B cell (primary cell): ENCODE measurements at places on chromosomes 3 and 15. TPM values are rescaled to one million over a fixed set of nuclear protein-coding genes. Genes with fewer than 3 reads are reported as not detected.

DNA sequence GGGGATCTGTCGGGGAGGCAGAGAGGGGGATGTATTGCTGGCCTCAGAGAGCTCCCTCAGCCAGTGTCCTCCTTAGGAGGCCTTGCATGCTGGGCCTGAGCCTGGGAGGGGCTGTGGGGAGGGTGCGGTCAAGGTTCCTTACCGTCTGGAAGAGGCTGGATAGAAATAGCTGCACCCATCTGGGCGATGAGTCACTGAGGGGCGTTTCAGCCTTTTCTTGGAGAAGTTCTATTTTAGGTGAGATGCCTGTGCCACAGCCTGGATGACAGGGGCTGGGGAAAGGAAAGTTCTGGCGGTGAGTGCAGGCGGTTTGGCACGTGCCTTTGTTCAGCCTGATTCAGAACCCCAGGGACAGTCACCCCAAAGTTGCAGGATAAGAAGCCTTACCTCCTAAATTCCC is 35.7 kb upstream of the APEH start:
- H3K4me1 ChIP-seq, result no peaks in the 10 kb centered on the region
- no peak overlapping the region for H3K27ac ChIP-seq
- no peaks in the 10 kb centered on the region for H3K27me3 ChIP-seq
- H3K36me3 ChIP-seq, result no peaks in the 10 kb centered on the region
- no peak overlapping the region for H3K4me3 ChIP-seq
- DNase-seq, result no peak

DNA sequence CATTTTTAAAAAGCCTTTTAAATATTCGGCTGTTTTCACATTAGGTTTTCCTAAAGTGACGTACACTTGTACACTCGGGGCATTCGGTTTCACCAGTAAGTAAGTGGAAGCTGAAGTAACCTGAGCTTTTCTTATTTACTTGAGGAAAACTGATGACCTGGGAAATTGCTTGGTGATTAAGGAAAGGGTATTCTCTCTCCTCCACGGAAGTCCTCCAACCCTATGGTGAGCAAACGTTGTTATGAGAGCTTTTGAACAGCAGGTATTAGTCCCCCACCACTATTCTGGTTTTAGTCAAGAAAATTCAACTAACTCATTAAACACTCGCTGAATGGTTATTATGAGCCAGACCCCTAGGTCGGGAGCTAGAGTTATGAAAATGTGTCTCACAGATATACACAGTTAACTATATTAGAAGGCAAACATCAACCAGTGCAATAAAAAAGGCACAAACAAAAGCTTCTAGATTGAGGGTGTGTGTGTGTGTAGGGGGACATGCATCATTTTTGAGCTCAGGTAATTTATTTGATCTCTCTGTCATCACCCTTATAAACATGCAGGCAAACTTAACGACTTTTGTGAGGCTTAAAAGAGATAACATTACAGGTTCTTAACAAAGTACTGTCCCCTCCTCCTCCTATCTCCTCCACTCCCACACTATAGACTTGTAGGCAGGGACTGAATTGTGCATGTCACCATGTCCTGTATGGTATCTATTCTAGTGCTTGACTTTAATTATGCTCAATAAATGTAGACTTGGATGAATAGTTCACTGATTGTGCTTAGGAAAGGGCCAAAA is 143.3 kb upstream of the MB21D2 start:
- H3K27ac ChIP-seq, result no peak overlapping the region
- no peaks in the 10 kb centered on the region for H3K36me3 ChIP-seq
- H3K4me1 ChIP-seq, result no peaks in the 10 kb centered on the region

Gene PPP1R14D
- total RNA-seq, result not detected in 2 replicates

DNA sequence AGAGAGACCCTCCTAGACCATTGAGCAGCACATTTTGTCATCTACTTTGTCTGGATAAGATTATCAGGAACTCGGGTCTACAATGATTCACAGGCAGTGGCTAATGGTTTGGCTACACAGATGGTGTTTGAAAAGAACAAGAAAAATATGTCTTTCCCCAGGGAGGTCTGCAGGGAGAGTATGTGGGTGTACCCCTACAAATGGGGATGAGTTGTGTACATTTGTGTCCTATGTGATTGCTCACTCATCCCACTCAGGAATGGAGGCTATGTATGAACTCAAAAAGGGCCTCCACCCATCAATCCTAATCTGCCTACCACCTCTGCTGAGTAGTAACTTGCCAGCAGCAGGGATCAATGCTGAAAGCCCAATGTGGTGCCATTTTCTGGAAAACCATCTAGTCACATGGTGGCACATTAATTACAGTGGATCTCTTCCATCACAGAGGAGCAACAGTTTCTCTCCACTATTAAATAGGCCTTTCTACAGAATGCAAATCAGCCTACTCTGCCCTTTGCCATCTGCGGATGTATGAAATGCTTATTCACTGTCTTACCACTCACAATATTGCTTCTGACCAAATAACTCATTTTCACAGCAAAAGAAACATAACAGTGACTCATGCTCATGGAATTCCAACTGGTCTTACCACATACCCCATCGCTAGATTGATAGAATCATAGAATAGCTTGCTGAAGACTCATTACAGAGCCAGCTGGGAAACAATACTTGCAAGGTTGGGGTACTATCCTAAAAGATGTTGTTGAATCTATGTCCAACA is 48.3 kb upstream of the TRIM42 start:
- no peak overlapping the region for H3K27ac ChIP-seq
- H3K27me3 ChIP-seq, result no peaks in the 10 kb centered on the region
- H3K4me3 ChIP-seq, result no peak overlapping the region
- DNase-seq, result no peak
- H3K36me3 ChIP-seq, result no peaks in the 10 kb centered on the region

GRCh38 chr3:157154563-157155330 is 5.2 kb downstream of the CCNL1 start:
- DNase-seq, result no peak
- H3K27me3 ChIP-seq, result no peaks in the 10 kb centered on the region
- H3K4me3 ChIP-seq, result no peak overlapping the region
- H3K27ac ChIP-seq, result no peak overlapping the region
- H3K36me3 ChIP-seq, result peaks cover 36% of the 10 kb centered on the region

GRCh38 chr15:36614016-36614415 is 34.6 kb downstream of the CDIN1 start:
- no peaks in the 10 kb centered on the region for H3K4me1 ChIP-seq
- no peak for DNase-seq
- H3K27me3 ChIP-seq, result no peaks in the 10 kb centered on the region
- no peak overlapping the region for H3K27ac ChIP-seq
- no peak overlapping the region for H3K4me3 ChIP-seq
- H3K36me3 ChIP-seq, result no peaks in the 10 kb centered on the region

Gene BTBD1
- total RNA-seq, result 47.5 and 54.6 TPM in 2 replicates

GRCh38 chr15:88454867-88455810 is 12.0 kb downstream of the MRPL46 start:
- no peak overlapping the region for H3K27ac ChIP-seq
- no peaks in the 10 kb centered on the region for H3K27me3 ChIP-seq
- no peak overlapping the region for H3K4me3 ChIP-seq
- peak; percentile 49 for DNase-seq
- peaks cover 32% of the 10 kb centered on the region for H3K36me3 ChIP-seq

Gene ANKRD28
- 37.4 and 45.7 TPM in 2 replicates for total RNA-seq
